ENCODE measurements at places on chromosomes 13 and 19.

DNA sequence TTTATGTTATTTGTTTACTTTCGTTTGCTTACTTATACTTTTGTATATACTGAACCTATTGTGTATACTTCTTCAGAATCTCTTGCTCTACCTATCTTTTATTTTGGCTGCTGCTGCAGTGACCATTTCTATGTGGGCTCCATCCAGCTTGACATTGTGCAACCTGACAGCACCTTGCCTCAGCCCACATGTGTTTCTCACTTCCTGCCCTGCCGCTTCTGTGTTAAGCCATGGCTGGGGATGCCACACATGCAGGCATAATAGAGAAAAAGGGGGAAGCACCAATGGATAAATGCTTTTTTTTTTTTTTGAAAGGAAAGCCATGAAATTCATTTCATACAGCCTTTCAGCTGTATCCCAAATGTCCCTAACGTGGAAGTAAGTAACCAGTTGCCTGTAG is 147.6 kb downstream of the RBM26 start:
- DNase-seq: no peak

DNA sequence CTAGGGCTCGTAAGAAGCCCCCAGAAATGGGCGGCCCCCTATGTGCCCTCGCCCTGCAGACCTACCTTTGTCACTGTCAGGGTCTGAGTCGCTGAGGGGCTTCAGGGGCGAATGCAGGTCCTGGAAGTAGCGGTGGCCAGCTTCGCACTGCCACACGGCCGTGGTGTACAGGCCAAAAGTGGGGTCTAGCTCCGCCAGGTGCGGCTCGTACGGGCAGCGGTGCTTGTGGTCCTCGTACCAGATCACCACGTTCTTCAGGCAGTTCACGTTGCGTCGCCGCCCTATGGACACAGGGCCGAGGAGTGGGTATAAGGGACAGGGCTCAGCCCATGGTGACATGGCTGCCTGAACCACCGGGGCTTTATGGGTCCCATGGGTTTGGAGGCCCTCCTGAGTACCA is 9.8 kb downstream of the ZNF653 start:
- no peak for DNase-seq

DNA sequence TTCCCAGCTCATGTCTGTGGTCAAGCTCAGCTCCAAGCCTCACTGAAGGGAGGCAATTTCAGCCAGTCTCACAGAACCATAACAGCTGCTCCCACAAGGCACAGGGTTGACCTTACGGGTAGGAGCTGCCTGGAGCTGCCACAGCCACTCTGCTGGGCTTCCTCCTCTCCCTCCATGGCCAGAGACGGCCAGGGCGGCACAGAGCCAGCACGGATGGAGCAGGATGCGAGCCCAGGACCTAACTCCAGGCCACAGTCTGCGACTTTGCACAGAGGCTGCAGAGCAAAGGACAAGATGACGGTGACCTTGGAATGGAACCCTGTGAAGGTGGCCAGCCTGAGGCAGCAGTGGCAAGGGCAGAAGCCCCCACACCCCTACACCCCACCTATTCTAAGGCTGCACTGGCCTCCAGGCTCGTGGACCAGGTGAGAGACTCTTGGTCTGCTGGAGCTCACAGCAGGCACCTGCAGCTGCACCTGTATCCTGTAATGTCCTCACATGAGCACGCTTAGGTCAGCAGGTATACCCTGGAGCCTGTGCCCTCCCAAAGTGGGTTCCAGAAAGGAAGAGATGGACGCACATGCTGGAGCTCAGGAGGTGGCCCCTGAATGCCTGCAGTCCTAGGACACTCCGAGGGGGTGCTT is 29.6 kb downstream of the ADPRHL1 start:
- DNase-seq: no peak

GRCh38 chr19:56314018-56314380 is 640 bp downstream of the ZSCAN5A start:
- no peak for DNase-seq

GRCh38 chr19:663682-664117 is 686 bp upstream of the RNF126 start:
- no peak for DNase-seq

DNA sequence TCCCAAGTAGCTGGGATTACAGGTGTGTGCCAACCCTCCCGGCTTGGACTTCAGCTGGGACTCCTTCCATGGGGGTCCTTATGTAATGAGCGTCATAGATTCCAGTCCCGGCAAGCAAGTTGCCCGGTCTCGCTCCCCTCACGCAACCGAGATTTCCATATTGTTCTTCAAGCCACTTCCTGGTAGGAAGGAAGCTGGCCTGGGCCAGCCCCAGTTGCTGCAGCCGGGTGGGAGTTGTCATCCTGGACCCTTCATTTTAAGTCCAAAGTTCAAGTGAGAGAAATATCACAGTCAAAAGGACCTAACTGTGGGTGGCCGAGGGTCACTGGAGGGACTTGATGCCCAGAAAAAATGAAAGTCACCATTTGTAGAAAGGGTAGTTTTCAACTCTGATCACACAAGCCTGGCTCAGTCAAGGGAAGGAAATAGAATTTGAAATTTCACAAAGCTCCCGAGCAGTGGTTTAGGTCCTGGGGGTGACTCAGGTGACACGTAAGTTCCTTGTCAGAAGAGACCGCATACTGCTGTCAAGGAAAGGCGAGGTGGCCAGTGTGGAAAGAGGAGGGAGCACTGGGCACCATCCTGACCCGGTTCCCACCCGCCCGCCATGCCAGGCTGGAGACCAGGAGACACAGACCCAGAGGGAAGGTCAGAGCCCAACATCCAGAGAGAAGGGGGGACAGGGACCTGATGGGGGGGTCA is 5.3 kb downstream of the FGF21 start:
- no peak for DNase-seq

DNA sequence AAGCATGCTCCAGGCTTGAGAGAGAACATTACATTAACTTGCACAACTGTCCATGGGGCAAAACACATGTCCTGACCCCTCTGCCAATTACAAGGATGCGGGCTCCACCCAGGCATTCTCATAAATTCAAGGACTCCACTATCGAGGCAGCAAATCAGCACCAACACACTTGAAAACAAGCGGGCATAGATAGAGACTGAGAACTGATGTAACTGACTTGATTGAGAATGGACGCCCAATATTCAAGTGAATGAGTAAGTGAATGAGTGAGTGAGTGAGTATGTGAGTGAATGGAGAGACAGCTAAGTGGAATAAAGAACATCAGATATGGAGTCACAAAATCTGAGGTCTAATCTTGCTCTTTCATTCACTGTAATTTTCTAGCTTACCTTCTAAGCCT is 75.0 kb upstream of the VSTM2B start:
- no peak for DNase-seq

GRCh38 chr13:33123066-33123859 is 107.0 kb downstream of the KL start:
- no peak for DNase-seq

DNA sequence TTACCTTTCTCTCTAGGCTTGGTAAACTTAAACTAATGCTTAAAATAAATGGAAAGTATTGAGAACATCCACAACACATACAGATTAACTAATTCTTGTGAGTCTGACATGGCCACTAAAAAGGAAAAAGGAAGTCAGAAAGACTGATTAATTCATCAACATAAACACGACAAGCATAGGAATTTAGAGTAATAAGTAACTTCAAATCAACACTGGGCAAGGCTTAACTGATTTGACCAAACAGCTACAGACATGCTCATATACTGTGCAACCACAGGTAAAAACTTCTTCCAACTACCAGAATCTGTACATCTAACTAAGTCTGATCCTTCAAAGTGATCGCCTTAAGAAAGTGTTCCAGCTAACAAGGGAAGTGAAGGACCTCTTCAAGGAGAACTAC is 20.5 kb downstream of the UGGT2 start:
- DNase-seq: no peak

- no peak for DNase-seq
These were observed 21.0 kb upstream of the UFM1 start for GRCh38 chr13:38328699-38329098.

GRCh38 chr13:98570929-98571372 is 6.0 kb downstream of the STK24 start:
- DNase-seq: no peak

DNA sequence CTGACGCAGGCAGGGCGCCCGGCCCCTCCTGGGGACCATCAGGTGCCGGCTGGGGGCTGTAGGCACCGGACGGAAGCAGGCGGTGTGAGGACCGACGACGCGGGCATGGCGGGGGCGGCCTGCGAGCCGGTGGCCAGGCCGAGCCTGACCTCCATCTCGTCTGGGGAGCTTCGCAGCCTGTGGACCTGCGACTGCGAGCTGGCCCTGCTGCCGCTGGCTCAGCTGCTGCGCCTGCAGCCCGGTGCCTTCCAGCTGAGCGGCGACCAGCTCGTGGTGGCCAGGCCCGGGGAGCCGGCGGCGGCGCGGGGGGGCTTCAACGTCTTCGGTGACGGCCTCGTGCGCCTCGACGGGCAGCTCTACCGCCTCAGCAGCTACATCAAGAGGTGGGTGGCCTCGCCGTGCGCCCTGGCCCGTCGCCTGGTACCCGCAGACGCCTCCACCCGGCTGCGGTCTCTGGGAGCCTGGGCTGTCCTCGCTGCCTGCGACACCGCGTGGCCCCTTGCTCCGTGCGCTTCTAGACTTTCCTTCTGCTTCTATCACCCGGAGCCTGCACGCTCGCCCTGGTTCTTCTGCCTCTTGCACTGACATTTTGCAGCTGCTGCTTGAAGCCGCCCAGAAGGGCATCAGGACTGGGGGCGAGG is 460 bp downstream of the MEDAG start:
- DNase-seq: no peak

- no peak for DNase-seq
These were observed 9.6 kb upstream of the SBNO2 start for GRCh38 chr19:1183543-1184172.

DNA sequence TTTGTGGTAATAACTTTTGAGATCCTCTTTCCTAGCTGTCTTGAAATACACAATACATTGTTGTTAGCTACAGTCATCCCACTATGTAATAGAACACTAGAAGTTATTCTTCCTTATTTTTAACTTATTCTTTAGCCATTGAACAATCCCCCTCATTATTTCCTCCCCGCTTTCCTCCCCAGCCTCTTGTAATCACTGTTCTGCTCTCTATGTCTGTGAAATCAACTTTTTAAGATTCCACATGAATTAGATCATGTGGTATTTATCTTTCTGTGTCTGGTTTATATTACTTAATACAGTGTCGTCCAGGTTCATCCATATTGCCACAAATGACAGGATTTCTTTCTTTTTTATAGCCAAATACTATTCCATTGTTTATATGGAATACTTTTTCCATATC is 72.9 kb downstream of the SLC10A2 start:
- no peak for DNase-seq

DNA sequence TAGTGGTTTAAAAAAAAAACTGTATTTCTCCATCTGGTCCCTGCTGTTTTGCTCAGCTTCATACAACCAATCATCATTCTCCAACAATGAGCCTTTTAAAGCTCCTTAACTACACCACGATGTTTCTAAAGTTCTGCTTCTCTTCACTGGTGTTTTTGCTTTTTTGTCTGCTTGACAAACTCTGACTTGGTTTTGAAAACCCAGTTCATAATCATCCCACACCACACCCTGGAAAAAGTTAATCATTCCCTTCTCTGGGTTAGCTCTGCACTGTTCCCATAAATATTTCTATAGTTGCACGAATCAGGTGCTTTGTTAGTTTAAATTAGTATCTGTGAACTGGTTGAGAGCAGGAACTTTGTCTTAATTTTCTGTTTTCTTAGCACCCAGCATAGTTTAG is 217.1 kb downstream of the ENOX1 start:
- no peak for DNase-seq

- no peak for DNase-seq
These were observed 37.4 kb downstream of the CEBPG start for GRCh38 chr19:33410915-33411401.

GRCh38 chr19:47109177-47109540 is 4.4 kb downstream of the ZC3H4 start:
- no peak for DNase-seq

GRCh38 chr13:32938907-32939306 is 77.3 kb upstream of the KL start:
- DNase-seq: no peak

GRCh38 chr13:30016398-30016797 is 166.0 kb upstream of the UBL3 start:
- DNase-seq: no peak

- no peak for DNase-seq
These were observed 45.7 kb upstream of the TDRD3 start for GRCh38 chr13:60351326-60351725.

- no peak for DNase-seq
These were observed 805.7 kb downstream of the PCDH9 start for GRCh38 chr13:66424422-66424821.

- DNase-seq: no peak
These were observed 1.1 kb upstream of the TMTC4 start for GRCh38 chr13:100675661-100676129.

DNA sequence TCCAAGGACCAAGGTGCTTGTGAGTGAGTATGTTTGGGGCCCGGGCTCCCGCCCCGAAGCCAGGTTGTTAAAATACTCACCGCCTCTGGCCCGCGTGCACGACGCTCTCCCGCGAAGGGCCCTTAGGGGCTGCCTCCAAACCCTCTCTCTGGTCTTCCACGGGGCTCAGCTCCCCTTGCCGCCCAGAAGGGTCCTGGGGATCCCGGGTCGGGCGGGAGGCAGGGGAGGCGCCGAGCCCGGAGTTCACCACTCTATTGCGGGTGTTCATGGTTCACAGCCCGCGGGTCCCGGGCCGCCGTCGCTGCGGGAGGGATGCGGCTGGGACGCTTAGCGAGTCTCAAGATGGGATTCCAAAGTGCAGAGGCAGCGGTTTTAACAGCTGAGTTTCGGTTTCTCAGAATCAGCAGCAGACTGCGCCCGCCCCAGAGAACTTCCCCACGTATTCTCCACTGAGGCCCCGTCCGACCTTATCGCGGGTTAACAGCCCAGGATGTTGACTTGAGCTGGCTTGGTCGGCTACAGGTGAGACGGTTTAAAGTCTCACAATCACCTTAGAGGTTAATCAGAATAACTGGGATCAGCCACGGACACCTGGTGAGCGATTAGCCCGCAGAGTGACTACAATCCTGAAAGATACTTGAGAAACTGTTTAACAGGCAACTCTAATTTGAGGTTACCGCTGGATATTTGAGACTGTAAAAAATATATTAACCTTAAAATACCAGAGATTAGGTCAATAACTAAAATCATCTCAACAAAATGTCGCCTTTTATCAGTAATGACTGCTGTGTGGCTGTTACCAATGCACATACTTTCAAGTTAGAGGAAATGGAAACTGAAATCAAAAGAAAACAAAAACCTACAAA is at the start of gene EPSTI1:
EPSTI1 (minus strand) TSS at position 344 of the 866 bp plus-strand sequence; CDS start at position 268, 76 bp downstream.
- DNase-seq: no peak

DNA sequence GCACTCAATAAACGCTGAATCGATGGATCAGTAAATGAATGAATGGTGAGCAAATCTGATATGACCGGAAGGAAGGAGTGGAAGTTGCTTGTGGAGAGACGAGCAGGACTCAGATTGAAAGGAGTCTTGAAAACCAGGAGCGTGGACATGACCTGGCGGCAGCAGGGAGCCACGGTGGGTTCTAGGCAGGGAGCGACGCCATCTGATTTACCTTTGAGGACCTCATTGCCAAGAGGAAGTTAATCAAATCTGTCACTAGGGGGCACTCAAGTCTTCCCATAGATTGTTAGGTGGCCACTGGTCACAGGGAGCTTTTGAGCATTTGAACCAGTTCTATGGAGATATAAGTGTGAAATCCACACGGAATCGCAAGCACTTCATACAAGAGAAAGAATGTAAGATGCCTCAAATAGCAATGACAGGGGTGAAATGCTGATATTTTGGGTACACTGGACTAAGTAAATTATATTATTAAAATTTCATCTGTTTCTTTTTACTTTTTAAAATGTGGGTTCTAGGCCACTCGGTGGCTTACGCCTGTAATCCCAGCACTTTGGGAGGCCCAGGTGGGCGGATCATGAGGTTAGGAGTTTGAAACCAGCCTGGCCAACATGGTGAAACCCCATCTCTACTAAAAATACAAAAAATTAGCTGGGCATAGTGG is 9.2 kb upstream of the FBN3 start:
- DNase-seq: peak; percentile 66
